ENCODE measurements at places on chromosomes 5 and 9.

DNA sequence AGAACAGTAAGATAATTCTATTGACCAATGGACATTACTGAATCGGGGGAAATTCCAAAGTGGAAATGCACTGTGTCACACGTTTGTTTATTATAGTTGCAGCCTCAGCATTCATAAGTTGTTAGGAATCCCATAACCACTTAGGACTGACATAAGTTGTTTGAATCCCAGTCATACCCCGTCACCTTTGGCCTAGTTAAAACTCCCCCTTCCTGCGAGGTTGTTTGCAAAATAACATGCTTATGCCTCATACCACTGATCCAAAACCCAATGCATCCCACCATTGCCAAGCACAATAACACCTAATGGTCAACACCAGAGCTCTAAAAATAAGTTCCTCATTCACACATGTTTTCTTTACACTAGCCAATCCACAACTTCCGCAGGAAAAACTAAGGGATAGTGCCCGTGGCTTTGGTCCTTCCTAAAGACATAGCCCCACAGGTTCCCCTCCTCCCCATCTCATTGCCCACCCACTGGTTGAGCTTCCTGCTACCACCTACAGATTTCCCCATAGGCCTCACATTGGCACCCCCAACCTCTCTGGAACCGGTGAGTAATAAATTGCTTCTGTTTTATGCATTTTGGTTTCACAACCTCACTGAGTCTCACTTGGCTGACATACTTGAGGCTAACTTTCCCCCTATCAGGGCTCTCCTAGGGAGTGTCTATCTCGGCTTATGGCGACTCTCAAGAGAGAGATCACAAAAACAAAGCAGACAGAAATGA is 42.3 kb upstream of the MUSK start:
- no peak for DNase-seq

DNA sequence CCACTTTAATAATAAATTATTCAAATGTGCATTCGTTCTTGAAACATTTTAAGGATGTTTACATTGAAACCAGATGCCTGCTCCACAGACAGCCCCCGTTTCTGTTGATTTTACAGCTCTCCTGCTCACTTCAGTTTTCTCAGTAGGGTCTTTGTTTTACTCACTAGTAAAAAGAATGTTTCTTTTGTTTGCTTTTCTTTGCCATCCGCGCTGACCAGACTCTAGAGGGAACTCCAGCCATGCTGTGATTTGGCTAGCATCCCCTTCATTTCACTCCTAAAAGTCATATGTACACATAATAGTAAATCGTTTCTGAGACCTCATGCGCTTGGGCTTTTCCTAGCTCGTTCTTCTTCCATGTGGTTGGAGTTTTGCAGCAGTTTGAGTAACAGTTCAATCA is 28.7 kb upstream of the PALM2AKAP2 start:
- DNase-seq: no peak

GRCh38 chr9:131732061-131732526 is 7.8 kb downstream of the RAPGEF1 start:
- DNase-seq: no peak

DNA sequence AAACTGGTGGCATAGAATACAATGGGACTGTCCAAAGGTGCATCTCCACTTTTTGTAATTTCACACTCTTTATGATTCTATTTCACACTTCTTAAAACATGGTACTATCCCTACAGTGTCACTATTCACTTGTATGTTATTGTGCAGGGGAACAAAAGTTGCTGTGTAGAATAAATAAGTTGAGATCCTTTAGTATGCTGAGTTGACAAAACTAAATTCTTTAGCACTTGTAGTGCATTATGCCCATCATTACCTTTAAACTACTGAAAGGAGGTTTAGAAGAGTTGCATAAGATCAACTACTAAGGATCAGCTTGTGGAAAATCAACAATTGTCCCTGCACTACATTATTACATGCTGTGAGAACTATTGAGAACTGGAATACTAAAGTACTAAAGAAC is 1380.9 kb downstream of the PTPRD start:
- no peak for DNase-seq

DNA sequence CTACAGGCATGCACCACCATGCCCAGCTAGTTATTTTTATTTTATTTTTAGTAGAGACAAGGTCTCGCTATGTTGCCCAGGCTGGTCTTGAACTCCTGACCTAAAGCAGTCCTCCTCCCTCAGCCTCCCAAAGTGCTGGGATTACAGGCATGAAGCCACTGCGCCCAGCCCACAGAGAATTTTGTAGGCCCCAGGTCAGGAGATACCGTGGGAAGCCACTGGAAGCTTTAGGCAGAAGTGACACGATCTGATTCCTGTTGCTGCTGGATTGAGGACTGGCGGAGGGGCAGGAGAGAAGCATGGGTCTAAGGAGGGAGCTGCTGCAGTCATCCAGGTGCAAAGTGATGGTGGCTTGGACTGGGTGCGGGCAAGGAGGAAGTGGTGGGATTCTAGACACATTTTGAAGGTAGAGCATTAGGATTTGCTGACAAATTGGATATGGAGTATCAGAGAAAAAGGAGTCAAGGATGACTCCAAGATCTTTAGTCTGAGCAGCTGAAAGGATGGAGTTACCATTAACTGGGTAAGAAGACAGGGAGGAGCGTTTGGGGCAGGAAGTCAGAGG is 20.7 kb downstream of the TCF7 start:
- DNase-seq: no peak

GRCh38 chr9:115914291-115914690 is 239.3 kb upstream of the PAPPA start:
- DNase-seq: no peak

DNA sequence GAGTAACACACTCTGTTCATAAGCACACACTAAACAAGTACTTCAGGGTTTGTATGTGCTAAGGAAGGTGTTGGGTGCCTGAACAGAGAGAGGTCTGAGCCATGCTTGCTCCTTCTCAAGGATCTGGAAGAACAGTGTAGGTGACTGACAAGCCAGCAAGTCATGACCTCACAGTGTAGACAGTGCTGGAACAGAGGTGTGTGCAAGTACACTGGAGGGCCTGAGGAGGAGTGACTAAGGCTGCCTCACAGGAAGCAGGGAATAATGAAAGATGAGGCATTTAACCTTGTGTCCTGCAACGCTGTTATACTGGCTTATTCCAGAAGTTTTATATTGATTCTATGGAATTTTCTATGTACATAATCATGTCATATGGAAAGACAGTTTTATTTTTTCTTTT is 83.9 kb downstream of the TMEM174 start:
- no peak for DNase-seq

- DNase-seq: no peak
These were observed 319.1 kb downstream of the GLIS3 start for GRCh38 chr9:3980771-3981170.

DNA sequence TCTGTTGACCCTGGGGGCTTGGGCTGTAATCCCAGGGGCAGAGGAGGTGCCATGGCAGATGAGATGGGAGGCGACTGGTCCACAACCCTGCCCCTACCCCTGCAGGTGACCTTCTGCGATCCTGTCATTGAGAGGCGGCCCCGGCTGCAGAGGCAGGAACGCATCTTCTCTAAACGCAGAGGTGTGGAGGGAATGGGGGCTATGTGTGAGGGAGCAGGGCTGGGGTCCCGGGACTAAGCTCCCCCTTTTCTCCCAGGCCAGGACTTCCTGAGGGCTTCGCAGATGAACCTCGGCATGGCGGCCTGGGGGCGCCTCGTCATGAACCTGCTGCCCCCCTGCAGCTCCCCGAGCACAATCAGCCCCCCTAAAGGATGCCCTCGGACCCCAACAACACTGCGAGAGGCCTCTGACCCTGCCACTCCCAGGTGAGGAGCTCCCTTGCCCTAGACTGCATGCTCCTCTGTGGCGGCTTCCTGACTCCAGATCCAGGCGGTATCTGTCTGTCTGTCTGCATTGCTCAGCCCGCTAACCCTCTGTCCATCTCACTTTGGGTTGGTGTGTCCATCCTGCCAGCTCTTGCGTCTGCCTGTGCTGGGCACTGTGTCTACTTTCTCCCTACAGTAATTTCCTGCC is 9.9 kb downstream of the ZDHHC12 start:
- DNase-seq: no peak

- DNase-seq: no peak
These were observed 12.8 kb downstream of the CEP78 start for GRCh38 chr9:78248635-78249034.

DNA sequence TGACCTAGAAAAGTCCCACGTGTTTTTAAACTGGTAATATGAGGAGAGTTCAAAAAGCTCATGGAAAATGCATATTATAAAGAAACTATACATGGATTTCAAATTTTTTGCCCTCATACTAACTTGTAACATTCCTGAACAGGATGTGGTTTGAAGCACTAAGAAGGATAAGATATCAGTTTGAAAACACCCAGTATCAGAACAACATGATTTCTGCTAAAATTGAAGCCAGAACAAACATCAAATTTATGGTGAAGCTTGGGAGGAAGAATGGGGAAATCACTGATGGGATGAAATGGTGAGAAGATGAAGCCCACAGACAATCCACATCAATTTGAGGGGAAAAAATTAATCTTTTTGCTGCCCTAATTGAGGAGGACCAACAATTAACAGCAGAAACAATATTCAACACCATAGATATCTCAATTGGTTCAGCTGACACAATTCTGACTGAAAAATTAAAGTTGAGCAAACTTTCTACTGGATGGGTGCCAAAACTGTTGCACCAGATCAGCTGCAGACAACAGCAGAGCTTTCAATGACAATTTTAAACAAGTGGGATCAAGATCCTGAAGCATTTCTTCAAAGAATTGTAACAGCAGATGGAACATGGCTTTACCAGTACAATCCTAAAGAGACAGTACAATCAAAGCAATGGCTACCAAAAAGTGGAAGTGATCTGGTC is 113.2 kb upstream of the SNX2 start:
- no peak for DNase-seq

GRCh38 chr5:180330270-180330648 is 22.9 kb downstream of the GFPT2 start:
- DNase-seq: no peak

DNA sequence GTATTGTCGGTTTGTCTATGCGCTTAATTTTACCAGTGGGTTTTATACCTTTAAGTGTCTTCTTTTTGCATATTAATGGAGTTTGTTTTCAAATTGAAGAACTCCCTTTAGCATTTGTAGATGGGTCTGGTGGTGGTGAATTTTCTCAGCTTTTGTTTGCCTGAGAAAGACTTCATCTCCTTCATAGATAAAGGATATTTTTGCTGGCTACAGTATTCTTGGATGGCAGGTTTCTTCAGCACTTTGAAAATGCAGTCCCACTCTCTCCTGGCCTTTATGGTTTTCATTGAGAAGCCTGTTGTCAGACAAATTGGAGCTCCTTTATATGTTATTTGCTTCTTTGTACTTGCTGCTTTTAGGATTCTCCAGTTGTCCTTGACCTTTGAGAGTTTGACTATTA is 142.1 kb downstream of the RAB3C start:
- DNase-seq: no peak

DNA sequence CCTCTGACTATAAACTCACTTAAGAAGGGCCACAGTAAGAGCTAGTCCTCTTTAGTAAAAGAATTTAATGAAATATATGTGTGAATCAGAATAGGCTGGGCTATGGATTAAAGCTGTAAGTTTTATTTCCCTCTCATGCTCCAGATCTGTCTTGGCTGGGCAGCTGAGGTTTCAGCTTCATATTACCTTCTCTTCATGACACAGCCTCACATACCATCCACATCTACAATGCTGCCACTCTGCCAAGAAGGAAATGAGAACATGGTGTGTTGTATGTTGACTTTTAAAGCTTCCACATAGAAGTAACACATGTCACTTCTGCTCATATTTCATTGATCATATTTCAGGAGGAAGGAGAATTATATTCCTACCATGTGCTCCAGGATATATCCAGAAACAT is 776.0 kb upstream of the ACO1 start:
- no peak for DNase-seq

GRCh38 chr5:116524051-116524904 is 50.3 kb downstream of the SEMA6A start:
- no peak for DNase-seq

- peak; percentile 29 for DNase-seq
These were observed 1.6 kb downstream of the KDM4C start for GRCh38 chr9:6759185-6759977.

DNA sequence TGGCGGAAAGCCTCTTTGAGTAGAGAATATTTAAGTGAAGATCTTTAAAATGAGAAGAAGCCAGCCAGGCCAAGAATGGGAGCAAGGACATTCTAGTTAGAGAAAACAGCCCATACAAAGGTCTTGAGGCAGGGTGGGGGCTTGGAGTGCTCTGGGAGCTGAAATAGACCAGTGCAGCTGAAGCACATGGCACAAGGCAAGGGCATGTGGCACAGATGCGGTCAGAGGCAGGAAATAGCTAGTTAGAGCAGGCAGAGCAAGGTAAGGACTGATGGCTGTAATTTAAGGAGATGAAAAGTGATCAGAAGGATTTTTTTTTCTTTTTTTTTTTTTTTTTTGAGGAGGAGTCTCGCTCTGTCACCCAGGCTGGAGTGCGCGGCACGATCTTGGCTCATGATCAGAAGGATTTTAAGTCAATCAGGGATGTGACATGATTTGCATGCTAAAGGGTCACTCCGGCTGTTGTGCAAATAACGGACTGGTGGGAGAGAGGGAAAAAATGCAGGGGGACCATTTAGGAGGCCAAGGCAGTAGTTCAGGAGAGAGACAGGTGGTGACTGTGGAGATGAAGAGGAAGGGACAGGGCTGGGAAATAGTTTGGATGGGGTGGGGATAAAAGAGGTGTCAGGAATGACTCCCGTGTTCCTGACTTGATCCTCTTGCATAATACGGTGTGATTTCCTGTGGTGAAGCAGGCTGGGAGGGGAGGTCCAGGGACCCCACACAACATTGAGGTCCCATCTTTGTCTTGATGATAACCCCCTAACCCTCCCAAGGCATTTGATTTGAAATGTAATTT is 207.6 kb downstream of the HSPA4 start:
- no peak for DNase-seq

DNA sequence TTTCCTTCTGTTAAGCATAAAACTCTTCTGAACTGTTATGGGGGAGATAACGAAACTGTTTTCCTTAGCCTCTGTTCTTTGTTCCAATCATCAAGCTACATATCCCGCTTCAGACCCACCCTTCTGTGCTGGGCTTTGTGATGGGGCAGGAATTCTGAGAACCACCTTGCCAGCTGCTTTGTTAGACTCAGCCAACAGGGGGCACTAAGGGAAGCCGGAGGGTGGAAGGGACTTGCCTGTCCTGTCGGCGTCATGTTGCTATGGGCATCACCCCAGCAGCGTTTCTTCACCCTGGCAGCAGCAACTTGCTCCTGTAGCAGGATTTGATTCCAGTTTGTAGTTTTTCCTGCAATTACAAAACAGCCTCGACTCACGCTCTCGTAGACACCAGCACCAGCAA is 169.1 kb downstream of the CAAP1 start:
- DNase-seq: no peak

DNA sequence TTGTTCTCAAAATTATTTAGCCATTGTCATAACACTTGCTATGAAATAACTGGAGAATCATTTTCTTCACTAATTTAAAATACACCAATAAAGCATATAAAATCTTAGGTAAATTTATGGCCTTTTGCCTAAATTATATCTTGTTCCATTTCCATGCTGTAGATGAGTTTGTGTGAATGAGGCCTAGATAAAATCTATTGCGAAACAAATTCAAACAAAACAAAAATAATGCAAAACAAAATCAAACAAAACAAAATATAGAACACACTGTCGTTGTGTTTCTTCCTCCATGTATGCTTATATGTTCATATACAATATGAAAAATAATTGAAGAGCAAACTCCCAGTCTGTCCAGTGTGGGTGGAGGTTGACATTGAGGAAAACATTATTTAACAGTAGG is 1020.7 kb downstream of the PTPRD start:
- DNase-seq: no peak

- no peak for DNase-seq
These were observed 252.2 kb downstream of the SLF1 start for GRCh38 chr5:94870511-94871183.

- no peak for DNase-seq
These were observed 10.1 kb upstream of the MOB3B start for GRCh38 chr9:27539479-27540441.

All from T-helper 17 cell (primary cell).